ENCODE measurements at places on chromosomes 5 and 9.
A peak's percentile ranks its signal among the peaks of the same experiment; 100 is the strongest.

- no peak for DNase-seq
Observed at GRCh38 chr5:121783700-121784099, 68.0 kb upstream of the FTMT start.

DNA sequence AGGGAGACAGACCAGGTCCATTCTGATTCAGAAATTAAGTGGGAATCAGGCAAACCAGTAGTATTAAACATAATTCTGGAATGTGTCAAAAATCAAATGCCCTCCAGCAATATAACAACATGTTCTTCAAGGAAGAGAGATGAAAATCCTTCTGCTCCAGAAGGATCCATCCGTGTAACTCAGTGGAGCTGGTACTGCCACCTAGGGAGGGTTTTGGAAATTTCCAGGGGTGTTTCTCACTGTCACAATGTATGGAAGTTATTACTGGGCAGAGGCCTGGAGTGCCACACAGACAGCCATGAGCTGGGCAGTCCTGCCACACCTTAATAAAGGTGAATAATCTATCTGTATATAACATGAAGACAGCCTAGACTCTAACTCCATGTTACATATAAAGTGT, 87.5 kb downstream of the TTLL11 start:
- DNase-seq: no peak

DNA sequence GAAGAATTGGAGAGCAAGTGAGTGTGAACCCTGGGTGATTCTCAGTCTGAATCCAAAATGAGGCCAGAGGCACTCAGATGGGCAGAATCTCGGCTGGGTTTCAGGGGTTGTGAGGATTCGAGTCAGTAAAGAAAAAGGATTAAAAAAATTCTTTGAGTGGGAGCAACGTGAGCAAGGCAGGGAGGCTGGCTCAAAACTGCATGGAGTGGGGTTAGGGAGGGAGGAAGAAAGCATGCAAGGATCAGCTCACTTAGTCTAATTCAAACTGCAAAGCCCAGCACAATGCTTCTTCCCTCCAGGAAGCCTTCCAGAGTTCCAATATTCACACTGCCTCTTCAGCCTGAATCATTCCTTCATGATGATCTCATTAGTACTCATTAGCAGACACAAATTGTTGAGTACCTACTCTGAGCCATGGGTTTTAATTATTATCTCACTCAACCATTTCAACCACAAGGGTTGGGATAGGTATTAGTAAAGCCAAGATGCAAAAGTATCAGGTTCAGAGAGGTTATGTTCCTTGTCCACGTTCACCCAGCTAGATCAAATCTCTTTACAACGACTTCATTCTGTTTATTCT, 95.8 kb downstream of the BRINP1 start:
- DNase-seq: no peak

GRCh38 chr5:161790926-161791325, 57.0 kb upstream of the GABRA1 start:
- no peak for DNase-seq

DNA sequence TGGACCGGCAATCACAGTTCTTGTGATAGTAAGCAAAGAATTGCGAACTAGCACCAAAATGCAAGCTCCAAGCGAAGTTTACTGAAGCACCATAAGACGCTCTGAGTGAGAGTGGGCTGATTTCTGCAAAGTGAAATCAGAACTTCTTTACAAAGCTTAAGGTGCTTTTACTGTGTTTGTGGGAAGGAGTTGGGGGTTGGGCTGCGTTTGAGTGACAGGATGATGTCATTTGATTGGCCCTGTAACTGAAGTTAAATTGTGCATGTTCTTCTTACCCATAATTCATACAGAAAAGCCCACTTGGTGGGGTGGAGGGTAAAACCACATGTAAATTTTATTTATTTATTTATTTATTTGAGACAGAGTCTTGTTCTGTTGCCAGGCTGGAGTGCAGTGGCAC, 970.6 kb upstream of the CDH18 start:
- DNase-seq: no peak

DNA sequence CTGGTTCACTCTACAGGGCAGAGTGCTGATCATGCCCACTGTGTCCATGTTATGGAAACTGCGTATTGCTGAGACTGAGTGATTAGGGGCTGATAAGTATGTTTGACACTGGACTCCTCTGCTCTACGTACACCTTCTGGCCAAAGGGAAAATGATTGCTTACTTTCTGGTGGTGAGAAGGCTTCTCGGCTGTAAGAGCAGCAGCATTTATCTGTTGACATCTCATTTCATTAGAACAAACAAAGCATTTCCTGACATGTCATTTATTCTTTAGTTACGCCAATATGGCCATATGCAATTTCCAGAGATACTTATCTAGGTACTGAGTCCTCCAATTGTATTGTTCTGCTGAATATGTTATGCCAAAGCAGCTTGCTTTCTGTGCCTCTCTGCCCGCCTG, 5.6 kb downstream of the FAXDC2 start:
- DNase-seq: no peak

- DNase-seq: no peak
Observed at GRCh38 chr9:105958587-105958986, 264.2 kb downstream of the TMEM38B start.

DNA sequence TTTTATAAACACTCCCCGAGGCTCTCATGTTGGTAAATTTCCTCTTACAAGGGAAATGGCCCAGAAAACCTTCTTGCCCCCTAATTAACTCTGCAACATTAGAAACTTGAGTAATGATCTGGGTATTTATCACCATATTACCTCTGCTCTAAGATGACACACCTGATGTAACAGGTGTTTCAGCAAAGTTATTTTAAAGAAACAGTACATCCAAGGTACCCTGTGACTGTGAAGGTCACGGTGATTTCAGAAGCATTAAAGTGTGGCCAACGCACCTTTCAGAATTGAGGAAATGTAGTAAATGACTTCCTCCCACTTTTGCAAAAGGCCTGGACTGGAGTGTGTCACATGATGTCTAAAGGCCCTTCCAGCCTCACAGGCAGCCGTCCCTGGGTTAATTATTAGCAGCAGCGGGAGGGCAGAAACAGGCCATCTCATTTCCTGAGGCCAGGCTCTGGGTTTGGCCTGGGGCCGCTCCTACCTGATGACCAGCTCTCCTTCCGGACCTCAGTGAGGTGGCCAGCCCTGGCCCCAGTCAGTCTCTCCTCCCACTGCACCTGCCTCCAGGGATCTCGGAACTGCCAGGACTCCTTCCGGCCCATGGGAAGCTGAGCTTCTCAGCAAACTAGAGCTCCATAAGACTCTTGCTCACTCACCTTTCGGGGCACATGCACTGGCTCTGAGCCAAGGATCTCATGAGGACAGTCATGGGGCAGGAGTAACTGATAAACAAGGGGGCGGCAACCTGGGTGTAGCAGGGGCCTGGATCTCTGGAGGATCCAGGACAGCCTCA, 20.7 kb downstream of the PTPN3 start:
- no peak for DNase-seq

- no peak for DNase-seq
Observed at GRCh38 chr9:20394969-20395368, 227.3 kb downstream of the MLLT3 start.

GRCh38 chr5:135089912-135090311, 55.9 kb upstream of the PITX1 start:
- DNase-seq: no peak

DNA sequence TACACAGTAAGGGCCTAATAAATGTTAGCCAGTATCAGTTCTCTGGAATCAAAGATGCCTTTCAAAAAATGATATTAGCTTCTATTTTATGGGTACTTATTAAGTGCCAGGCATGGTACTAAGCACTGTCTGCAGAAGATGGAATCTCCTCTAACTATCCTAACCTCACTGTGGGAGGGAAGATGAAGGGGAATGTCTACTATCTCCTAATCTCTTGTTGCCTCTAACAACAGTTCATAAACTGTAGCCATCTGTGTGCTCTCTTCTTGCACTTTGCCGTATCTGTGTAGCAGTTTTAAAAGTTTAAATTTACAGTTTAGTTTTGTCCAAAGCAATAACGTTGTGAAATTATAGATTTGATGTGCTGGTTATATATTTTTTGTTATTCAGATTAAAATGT, 99.6 kb upstream of the CCDC112 start:
- DNase-seq: no peak

DNA sequence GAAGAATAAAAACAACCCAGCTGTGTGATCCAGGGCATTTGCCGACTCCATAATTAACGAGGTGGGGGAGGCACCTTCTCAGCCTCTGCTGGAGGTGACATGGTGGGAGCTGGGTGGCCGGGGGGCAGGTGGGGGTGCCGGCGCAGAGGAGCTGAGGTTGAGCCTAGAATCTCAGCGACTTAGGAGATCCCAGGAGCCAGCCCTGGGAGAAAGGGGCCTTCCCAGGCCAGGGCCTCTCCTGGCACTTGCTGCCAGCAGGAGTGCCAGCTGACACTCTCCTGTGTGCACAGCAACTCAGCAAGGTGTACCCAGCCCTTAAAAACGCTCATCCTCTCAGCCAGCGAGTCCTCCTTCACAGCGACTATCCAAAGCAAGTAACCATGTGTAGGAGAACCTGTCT, 62.8 kb upstream of the FCN1 start:
- no peak for DNase-seq

GRCh38 chr9:28163619-28164018, 590.3 kb upstream of the C9orf72 start:
- no peak for DNase-seq

- no peak for DNase-seq
Observed at GRCh38 chr9:86807367-86807976, 139.8 kb downstream of the GAS1 start.

- DNase-seq: no peak
Observed at GRCh38 chr5:79924936-79925893, 65.8 kb downstream of the MTX3 start.

DNA sequence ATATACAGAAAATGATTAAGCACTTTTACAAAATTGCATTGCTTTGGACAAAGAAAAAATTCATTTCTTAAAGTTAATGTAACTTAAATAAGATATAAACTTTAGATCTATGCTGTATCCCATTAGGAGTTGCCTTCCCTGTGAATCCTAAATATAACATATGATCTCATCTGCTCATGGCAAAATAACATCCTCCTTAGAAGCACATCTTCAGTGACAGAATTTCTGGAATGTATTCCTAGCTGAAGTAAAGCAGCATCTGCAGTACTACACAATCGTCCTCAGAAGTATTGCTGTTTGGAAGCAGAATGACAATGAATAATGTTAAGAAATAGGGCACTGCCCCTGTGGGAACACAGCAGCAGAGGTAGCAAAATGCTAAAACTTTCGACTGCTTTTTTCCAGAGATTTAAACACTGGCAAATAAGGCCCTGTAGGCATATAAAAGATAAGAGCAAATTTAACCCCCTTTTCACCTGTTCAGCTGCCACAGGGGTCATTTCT, 571.0 kb downstream of the PTPRD start:
- DNase-seq: no peak

- no peak for DNase-seq
Observed at GRCh38 chr5:171367424-171368370, 20.0 kb upstream of the NPM1 start.

DNA sequence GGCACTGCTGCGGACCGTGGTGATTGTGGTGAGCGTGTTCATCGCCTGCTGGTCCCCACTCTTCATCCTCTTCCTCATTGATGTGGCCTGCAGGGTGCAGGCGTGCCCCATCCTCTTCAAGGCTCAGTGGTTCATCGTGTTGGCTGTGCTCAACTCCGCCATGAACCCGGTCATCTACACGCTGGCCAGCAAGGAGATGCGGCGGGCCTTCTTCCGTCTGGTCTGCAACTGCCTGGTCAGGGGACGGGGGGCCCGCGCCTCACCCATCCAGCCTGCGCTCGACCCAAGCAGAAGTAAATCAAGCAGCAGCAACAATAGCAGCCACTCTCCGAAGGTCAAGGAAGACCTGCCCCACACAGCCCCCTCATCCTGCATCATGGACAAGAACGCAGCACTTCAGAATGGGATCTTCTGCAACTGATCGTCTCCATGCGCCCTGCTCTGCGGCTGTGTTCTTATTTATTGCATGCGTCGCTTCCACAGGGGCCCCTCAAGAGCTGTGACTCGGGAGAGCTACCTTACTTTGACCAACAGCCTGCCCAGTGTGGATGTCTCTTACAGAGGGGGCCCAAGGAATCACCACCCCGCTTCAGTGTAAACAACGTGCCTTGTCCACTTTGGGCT, 10.8 kb downstream of the S1PR3 start:
- DNase-seq: no peak

- DNase-seq: no peak
Observed at GRCh38 chr5:135377751-135378680, 21.0 kb downstream of the MACROH2A1 start.

DNA sequence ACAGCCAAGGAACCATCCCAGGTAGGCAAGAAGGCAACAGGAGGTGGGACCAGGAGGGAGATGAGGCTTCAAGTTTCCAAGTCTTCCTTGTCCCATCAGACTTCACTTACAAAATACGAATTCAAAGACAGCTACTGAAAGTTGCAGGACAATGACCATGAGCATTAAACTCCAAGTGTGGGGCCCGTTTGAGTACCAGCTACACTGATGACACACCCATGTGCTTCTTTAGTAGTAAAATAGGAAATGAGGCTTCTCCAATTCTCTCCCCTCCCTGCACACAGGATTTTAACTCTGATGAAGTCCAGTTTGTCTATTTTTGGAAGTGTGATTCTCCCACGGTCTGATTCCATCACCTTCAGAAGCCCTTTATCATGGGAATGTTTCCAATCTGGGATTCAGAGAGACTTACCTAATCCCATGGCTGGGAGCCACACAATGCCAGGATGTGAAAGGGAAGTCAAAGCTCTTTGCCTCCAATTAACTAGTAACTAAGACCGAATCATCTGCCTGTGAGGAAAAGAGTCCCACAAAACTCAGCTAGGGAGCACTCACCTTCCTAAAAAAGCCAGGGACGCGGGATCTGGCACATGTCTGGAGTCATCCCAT, 222.8 kb upstream of the MSX2 start:
- no peak for DNase-seq

- DNase-seq: peak; percentile 64
Observed at GRCh38 chr9:111597852-111598732, 1.4 kb downstream of the PTGR1 start.

- DNase-seq: no peak
Observed at GRCh38 chr9:120571443-120572257, 8.3 kb downstream of the CDK5RAP2 start.

DNA sequence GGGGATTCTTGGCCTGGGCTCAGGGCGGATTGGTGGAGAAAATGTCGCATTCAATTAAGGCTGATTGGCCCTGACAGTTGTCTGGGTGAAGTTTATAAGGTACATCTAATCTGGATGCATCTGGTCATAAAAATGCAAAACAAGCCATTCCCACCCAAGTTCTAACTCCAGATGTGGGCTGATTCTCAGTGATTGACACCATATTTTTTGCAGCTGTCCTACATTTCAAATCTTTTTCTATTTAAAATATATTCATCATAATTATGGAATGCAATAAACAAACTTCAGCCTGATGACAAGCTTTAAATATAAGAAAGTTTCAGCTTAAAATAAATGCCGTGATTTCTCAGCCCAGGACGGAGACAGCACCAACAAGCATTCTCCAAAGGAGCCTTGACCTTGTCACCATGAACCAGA, 146.4 kb upstream of the SMIM23 start:
- DNase-seq: no peak

DNA sequence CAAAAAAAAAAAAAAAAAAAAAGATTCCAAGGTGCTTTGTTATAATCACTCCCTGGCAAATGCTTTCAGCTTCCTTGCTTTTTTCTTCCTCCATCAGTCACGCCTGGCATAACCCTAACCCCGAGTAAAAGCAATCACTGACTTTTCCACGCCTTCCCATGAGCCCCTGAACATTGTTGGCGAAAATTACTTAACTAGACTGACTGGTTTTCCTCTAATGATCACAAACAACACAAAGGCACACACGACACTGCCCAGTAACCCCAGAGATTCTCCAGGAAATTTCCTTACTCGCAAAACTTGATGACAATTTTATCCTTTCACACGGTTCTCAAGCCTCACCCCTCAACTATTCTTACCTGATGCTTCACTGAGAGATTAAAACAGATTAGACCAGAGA, 11.4 kb upstream of the PTGR1 start:
- no peak for DNase-seq
